ENCODE measurements at places on chromosomes 13 and 19. TPM values are rescaled to one million over a fixed set of nuclear protein-coding genes. Genes with fewer than 3 reads are reported as not detected.
A peak's percentile ranks its signal among the peaks of the same experiment; 100 is the strongest.

- no peak for DNase-seq
These were observed 8.6 kb downstream of the ZNF584 start for GRCh38 chr19:58417071-58417470.

DNA sequence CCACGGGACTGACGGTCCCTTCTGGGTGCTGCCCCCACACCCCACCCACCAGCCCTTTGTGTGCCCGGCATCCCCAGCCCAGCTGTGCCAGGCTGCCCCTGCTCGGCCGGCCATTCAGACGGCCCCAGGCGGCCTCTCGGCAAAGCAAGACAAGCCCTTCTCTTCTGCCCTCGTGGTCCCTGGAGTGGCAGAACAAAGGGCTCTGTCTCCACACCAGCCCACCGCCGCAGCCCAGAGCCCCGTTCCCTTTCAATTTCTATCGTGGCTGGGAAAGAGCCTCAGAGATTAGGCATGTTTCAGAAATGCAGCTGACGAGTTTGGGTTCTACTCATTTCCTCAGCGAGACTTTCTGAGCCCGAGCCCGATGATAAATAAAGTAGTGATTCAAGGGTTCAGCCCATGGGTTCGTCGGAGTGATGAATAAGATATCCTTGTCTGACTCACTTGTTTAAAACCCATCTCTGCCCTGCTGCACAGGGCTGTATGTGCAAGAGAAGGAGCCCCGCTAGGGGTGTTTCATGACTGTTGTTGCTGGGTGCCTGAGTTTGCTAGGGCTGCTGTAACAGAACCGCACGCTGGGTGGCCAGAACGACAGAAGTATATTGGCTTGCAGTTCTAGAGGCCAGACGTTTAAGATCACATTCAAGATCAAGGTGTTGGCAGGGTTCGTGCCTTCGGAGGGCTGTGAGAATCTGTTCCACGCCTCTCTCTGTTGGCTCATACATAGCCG is 4.3 kb downstream of the MYO9B start:
- peak; percentile 51 for DNase-seq

- no peak for DNase-seq
These were observed 1.0 kb downstream of the CACNA1A start for GRCh38 chr19:13505164-13505695.

- DNase-seq, result no peak
These were observed at the start of gene ZNF667 for GRCh38 chr19:56476651-56477428. ZNF667 (minus strand) TSS chr19:56477345; CDS start chr19:56462370, 14,975 bp downstream.

- no peak for DNase-seq
These were observed at the start of gene RTBDN for GRCh38 chr19:12834566-12834943. RTBDN (minus strand) TSS chr19:12834579; CDS start chr19:12829979, 4,600 bp downstream.

C19orf18 gene
- 2.7 TPM for total RNA-seq

TINCR gene
- 0.27 TPM for total RNA-seq

GRCh38 chr19:15672580-15673175 is at the start of gene CYP4F12:
CYP4F12 (plus strand) TSS chr19:15673087; CDS start chr19:15673530, 443 bp downstream.
- DNase-seq, result peak; percentile 86

PABPC3 gene
- 0.28 TPM for total RNA-seq

DNA sequence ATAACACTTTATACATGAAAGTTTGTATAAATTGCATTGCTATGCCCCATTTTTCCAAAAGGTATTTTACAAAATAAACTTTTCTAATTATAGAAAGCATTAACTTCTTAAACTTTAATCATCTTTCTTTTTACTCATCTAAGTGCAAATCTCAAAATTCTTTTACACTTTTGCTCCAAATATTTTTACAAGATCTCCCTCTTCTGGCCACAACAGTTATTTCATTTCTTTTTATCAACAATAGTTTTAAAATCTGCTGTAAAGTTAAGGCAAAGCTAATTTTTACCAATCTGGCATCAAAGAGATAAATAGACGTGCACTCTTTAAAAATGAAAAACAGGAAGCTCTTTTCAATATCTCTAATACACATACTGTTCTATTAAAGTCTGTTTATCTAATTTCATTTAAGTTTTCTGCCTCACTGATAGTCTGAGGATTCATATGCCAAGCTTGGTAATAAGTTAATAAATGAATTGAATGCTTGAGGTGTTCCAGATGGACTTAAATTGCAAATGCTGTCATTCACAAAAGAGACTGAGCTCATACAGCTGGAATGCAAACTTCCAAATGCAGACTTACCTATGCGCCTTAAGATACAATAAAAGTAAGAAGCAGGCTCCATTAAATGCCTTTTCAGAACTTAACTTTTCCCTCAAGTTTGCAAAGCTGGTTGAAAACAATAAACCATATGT is 583.0 kb upstream of the ATXN8OS start:
- DNase-seq, result no peak

GRCh38 chr13:98157609-98158008 is 14.7 kb downstream of the FARP1 start:
- no peak for DNase-seq

CD37 gene
- total RNA-seq, result not detected

DNA sequence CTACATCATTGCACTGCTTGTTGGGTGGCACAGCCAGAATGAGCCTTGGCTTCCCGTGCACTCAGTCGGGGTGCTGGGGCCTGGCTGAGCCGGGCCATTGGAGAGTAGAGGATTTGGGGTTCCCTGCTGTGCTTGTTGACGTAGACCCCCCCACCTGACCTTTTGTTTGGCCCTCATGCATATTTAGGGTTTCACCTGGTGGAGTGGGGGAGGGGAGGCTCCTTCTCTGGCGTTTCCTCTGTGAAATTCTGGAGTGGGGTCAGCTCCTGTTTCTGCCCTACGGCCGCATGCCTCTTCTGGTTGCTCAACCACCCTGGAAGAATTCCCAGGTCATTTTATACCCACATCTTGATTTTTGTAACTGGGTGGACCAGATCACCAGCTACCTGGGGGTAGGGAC is 82.8 kb downstream of the SIPA1L3 start:
- DNase-seq, result no peak

DNA sequence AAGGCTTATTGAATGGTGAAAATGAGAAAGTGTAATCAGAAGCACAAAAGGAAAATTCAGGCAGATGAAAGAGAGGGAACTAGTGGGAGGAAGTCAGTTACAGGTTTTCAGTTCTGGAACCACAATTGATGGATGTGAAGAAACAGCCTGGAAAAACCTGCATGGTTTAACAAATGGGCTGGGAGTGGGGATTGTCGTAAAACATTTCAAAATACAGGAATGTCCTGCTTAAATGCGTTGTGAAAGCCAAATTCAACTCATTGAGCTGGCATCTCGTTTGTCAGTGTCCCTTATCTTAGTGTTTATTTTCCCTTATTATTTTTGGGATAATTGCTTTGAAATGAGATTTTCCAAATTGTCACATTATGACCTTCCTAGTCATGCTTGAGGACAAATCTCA is 106.5 kb upstream of the RFC3 start:
- DNase-seq, result no peak

GRCh38 chr13:81116461-81117282 is 775.7 kb upstream of the SPRY2 start:
- no peak for DNase-seq

All from Calu3 (cell line).